ENCODE measurements at places on chromosomes 12 and 14.
A peak's percentile ranks its signal among the peaks of the same experiment; 100 is the strongest.

GRCh38 chr12:55549302-55549701 lies at the start of gene OR6C4:
OR6C4 (plus strand) TSS chr12:55549602; CDS start chr12:55551227, 1,625 bp downstream.
- no peak for DNase-seq

- DNase-seq = no peak
Measured at GRCh38 chr12:24945845-24946244, 3.1 kb downstream of the BCAT1 start.

DNA sequence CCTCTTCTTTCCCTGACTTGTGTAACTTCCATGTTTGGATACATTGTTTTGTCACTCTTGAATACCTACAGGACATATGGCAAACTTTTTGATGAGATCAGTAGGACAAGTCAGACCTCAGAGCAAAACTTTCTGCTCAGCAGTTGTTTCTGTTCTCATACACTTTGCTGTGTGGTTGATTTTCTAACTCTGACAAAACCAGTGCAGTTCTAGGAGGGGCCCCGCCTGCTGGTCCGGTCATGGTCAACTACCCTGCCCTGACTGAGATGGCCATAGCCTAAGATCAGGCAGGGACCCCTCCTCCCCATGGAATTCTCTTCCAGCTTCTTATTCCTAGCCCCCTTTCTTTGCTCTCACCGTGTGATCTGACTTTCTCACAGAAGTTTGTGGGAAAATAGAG lies 92.8 kb downstream of the OTOGL start:
- no peak for DNase-seq

- DNase-seq = no peak
Measured at GRCh38 chr14:75514673-75515628, 7.3 kb upstream of the BATF start.

DNA sequence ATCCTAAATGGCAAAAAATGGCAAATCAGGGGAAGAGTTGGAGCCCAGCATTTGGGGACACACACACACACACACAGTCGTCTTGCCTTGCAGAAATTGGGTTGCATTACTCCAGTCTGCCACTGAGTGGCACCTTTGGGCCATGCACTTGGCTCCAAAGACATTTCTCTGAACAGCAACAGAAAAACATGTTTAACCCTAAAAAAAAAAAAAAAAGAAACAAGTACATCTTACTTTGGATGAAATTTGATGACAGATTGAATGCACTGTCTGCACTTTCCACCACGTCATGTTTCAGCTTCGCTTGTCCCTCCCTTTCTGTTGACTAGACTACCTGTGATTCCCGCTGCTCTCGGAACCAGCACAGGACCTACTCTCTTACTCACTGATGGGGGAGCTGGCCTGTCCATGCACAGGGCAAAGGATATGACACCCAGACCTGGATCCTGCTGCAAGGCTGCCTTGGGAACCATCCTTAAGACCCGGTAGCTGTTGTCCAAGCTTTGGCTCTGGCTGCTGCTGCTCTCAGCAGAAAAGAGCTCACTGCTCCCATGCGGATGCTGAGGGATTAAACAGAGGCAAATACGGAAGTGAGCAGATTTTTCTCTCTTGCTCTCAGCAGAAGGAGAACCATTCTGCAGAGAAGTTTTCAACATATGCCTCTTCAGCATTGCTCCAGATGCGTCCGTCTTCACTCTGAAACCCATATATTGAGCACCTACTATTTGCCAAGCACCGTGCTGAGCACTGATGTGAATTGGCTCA lies 376.8 kb downstream of the DPF3 start:
- peak; percentile 50 for DNase-seq
